ENCODE measurements at places on chromosomes 16 and 17.

DNA sequence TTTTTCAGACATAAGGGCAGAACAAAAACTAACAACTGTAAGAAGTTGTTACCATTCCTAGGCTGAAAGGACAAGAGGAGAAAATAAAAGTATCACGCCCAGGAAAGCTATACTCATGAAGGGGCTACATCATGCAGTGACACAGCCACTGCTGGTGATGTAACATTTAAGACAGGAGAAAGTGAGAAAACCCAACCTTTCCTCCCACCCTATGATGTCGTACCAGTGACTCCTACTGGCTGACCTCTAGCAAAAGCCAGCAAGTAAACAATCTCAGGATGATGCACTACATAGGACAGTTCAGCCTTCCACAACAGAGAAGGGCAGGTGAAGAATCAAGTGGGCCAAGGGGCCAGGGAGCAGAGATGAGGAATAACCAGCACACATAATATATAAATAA, 14.0 kb upstream of the OR1E2 start:
- no peak for DNase-seq

- peak; percentile 77 for DNase-seq
Observed at GRCh38 chr16:65117811-65118448, 3.9 kb downstream of the CDH11 start.

GRCh38 chr17:8408371-8408770, 10.7 kb upstream of the RNF222 start:
- DNase-seq: no peak

DNA sequence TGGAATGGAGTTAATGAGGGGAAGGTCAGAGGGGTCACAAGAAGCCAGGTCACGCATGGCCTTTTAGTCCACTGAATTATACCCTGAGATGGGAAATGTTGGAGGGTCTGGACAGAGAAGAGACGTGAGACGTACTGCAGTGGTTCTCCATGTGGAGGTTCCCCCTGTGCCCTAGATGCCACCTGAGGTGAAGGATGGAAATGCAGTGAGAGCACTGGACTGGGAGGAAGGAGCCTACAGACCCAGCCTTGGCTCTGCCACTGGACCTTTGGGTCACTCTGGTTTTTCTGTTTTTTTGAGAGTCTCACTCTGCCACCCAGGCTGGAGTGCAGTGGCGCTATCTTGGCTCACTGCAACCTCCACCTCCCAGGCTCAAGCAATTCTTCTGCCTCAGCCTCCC, 1.8 kb upstream of the PLSCR3 start:
- no peak for DNase-seq

DNA sequence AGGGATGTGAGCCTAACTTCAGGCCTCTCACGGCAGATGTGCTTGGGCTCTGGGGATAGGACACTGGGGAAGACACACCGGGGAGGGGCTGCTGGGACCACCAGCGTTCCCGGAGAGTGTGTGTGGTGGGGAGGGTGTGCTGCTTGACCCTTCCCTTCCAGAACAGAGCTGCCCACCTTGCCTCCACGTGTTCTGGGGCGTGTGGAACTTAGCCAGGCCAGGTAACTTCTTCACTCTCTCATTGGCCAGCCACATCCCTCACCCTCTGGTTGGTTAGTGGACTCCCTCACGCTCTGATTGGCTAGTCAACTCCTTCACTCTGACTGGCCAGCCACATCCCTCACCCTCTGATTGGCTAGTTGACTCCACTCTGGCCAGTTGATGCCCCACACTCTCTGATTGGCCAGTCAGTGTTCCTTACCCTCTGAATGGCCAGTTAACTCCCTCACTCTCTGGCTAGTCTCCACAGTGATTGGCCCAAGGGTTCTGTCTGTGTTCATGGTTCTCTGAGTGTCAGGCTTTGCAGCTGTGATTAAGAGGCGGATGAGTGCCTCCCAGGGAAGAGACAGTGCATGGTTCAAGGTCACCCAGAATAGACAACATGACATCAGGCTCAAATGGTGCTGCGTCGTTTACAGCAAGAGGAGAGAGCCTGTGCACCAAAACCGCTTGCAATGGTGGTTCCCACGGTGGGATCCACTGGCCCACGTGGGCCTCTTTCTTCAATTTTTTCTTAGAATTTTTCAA, 10.0 kb downstream of the TMEM235 start:
- DNase-seq: no peak

DNA sequence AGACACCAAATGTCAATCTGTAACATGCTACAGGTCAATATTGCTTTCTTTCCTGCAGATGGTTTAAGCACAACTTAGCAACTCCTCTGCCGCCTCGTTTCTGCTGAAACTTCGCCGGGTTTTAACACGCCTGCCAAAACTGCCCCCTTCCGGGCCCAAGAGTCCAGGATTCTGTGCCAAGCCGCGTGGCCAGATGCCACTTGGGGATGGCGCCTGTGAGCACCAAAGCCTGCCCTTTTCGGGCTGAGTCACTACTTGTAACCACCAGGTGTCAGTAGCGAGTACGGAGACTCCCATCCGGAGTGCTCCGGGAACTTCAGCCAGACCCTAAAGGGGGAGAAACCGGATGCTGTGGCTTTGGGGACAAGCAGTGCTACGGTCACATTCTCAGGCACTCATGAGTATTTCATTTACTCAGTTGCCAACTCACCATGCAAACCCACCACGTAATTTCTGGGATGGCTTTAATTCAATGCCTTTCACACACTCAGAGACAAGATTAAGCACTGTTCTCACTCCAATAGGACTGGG, 7.8 kb downstream of the PMP22 start:
- peak; percentile 36 for DNase-seq

DNA sequence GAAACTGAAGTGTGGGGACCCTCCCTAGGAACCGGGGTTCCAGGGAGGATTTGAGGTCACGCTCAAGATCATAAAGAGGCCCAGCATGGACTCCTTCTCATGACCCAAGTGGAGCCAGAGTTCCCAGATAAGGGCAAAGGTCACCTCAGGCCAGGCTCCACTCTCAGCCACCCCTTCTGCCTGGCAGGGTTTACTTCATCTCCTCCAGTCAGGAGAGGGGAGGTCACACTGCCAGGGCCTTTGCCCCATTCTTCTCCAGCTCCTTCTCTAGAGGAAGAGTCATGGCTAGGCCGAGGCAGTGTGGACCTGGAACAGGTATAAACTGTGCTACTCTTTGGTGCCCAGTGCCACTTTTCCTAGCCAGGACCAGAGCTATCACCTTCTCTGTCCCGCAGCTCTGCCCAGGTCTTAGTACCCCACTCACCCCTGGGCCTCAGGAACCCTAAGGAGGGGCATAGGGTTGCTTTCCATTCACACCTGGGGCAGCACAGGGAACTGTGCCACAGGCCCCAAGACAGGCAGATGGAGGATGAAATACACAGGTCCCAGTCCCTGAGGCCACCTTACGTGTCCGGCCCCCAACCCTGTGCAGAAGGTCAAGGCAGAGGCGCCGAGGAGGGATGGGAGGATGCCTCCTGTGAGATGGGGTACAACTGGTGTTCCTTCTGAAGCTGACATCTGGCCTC, 879 bp upstream of the ACSF2 start:
- no peak for DNase-seq

DNA sequence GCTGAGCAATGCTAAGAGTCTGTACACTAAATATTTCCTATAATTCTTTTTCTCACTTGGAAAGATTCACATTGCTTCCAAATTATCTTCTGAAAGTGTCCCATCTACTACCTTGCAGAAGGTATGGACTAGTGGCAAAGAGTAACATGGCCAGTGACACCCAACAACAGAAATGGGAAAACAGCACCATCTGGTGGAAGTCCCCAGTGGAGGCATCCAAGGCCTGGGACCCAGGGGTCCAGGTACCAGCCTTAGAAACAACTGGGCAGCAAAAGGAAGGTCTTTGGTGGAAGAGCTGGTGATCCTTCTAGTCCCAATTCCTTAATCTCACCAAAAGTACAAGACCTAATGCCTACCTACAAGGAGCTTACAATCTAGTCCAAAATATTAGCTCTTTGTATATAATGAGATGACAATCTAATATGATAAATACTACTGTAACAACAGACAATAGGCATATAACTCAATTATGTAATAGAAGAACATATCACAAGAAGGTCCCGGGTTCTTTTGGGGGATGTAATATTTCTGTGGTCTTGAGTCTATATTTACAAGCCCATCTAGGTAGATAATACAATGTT, 55.3 kb downstream of the SKAP1 start:
- no peak for DNase-seq

DNA sequence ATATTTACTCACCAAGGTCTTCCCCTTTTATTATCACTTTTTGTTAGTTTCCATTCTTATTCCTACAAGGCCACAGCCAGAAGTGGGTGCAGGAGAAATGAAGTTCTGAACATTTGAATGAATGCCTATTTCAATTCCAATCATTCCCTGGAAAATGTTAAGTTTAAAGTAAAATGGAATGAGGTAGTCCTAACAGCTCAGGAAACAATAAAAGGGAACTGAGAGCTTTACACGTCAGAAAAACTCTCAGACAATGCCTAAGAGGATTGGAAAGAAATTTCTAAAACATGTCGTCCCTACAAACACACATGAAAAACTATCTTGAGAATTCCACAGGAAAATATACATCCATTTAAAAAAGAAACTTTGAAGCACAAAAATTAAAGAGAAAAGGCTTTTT, 238.8 kb downstream of the STX8 start:
- no peak for DNase-seq

DNA sequence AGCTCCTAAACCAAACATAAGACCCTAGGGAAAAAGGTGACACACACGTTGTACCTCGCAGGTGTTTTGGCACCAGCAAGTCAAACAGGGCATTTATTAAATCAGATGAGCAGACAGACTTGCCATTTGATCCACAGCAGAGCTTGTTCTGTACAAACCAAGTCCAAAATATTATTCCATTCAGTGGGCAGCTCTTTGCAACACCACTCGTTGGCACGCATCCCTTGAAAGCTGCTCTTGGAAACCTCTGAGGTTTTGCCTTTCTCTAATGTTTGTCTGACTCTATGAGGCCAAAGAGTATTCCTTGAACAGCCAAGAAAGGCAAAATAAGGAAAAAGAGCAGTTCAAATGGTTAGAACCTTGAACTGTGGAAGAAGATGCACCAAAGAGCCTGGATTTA, 12.7 kb downstream of the TMEM100 start:
- no peak for DNase-seq

DNA sequence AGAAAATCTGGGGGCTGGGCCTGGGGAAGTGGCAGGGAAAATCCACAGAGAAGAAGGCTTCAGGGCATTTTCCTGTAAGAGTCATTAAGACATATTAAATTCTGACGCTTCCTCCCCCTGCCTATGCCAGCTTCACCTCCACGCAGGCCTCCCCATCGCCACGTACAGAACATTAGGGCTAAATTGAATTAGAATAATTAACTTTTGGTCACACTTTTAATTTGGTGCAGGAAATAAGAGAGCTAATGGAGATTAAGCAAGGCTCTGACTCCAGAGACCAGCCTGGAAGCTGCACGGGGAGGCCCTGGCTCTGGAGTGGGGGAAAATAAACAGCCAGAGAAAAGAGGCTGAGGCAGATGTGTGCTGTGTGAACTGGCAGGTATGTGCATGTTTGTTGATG, 148.0 kb downstream of the CCT6B start:
- DNase-seq: no peak

GRCh38 chr16:1687427-1688316, 9.6 kb downstream of the JPT2 start:
- DNase-seq: no peak

- DNase-seq: no peak
Observed at GRCh38 chr17:49978501-49978900, 9.5 kb downstream of the DLX4 start.

All from right renal cortex interstitium (tissue), 3 donors.